ENCODE measurements at places on chromosomes 11 and 22. TPM values are rescaled to one million over a fixed set of nuclear protein-coding genes. Genes with fewer than 3 reads are reported as not detected.

Gene TRIM34
- total RNA-seq = 4.9 TPM

Gene USH1C
- total RNA-seq = 35.4 TPM

Gene C22orf42
- total RNA-seq = not detected

Gene PAX6
- 13.5 TPM for total RNA-seq

Gene RTN4R
- total RNA-seq = 1.6 TPM

Gene MAP6
- 0.05 TPM for total RNA-seq

Gene TMPRSS4
- not detected for total RNA-seq

DNA sequence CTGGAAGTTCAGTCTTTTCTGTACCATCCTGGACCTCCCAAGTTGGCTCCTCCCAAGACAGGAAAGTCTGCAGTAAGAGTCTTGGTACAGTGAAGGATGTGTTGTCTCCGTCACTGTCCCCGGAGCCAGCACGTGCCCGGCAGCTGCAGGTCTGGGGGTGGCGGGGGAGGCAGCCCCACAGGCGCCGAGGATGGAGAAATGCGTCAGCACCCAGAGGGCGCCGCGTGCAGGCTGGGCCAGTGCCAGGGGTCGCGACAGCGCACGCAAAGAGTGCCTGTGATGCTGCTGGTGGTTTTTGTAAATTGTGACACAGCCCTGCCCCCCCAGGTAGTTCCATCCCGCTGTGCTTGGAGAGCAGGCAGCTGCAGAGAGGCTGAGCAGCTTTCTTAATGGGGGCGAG, 1200.5 kb downstream of the BRD1 start:
- no peak for DNase-seq

DNA sequence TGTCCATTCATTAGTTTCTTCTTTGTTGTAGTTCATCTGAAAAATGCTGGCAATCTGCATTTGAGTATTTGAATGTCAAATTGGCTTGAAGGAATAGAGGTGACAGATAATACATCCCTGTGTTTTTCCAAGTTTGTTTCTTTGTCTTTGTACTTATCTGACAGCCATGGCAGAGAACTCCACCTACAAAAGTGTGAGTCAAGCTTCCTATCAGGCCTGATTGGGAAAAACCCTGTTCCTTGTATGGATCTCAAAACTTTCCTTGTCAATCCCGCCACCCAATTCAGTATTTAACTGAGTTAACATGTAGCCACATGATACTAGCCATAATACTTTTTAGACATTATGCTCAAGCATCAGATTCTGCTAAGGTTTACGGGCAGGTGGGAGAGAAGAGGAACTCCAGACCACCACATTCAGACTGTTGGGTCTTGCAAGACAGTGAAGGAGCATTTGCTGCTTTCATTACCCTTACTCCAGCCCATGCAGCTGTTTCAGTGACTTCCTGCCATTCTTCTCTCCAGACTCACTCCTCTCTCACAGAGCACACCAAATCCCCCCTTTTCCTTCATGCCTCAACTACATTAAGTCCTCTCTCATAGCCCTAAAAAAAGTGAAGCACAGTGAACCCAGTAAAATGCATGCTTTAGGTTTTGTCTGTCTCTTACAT, 65.9 kb downstream of the BLID start:
- DNase-seq = no peak

GRCh38 chr11:102346456-102346747, 612 bp upstream of the BIRC2 start:
- DNase-seq = no peak

- DNase-seq = no peak
These were observed 151.1 kb upstream of the NECTIN1 start for GRCh38 chr11:119880143-119880542.

DNA sequence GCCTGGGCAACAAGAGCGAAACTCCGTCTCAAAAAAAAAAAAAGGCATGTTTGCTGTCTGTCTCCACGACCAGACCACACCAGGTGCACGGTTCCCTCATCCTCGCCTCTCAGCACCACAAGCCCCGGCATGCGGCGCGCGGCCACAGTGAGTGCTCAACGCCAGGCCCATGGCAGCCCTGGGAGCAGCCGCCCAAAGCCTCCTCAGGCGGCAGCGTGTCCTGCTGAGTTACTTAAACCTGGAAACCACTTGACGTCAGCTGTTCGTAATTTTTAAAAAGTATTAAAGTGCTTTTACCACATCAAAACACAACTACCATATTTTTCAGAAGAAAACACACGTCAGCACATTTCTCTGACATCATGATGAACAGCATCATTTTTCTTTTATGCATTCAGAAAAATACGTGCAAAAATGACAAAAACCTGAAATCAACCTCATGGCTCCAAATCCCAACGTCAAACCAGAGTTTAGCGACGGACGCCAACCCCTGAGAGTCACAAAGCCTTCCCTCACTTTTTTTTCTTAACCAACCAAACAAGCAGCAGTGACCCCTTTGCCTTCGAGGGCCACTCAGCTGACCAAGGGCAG, 2.1 kb downstream of the DEAF1 start:
- no peak for DNase-seq

GRCh38 chr11:73391665-73392064, 15.5 kb downstream of the RELT start:
- DNase-seq = no peak

- no peak for DNase-seq
These were observed at the start of gene PTGDR2 for GRCh38 chr11:60855726-60856633. Gene PTGDR2 (minus strand): TSS chr11:60855950. CDS start chr11:60853722, 2,228 bp downstream.

DNA sequence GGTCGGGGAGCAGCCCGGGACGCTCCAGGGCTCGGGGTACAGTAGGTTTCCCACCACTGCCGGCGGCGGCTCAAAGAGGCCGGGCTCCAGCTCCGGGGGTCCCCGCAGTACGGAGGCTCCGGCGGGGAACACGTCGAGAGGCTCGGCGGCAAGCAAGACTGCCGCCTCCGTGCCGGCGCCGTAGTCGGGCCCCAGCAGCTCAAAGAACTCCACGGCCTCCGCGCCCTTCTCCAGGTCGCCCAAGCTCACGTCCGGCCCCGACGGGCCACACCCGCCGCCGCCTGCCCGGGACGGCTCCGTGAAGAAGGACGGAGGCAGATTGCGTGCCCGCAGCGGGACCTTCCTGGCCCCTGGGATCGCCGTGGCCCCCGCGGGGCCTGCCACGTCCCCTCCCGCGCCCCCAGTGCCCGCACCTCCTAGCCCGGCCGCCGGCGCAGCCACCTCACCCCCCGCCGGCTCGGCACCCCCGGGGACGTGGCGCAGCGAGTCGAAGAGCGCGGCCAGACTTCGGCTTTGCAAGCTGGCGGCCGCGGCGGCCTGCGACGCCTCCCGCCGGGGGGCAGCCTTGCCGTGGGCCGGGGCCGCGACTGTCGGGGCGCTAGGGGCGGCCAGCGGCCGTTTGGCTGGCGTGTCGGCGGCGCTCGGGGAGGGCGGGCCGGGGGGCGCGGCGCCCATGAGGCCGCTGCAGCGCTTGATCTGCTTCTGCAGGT, 775 bp downstream of the FAM181B start:
- no peak for DNase-seq

DNA sequence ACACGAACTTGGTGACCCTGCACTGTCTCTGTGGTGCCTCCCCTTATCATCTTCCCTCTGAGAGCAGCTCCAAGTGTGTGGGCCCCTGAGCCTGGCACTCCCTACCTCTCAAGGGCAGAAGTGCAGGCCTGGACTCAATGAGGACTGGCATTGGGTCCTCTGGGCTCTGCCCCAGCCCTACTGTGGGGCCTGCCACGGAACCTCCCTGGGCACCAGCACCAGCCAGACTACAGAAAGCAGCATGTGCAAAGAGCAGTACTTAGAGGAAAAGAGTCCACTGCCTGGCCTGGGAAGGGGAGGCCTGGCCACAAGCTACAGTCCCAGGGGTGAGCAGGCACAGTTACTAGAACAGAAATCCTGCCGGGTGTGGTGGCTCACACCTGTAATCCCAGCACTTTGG, 222.5 kb downstream of the DSCAML1 start:
- DNase-seq = no peak

DNA sequence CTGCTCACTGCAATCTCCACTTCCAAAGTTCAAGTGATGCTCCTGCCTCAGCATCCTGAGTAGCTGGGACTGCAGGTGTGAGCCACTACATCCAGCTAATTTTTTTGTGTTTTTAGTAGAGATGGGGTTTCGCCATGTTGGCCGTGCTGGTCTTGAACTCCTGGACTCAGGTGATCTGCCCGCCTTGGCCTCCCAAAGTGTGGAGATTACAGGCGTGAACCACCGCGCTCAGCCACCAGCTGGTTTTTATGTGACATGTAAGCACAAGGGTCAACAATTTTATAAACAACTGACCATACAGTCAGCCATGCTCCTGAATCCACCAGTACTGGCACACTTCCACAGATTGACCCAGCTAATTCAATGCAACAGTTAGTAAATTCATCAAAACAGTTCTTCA, 526.3 kb upstream of the LRRC4C start:
- DNase-seq = no peak

DNA sequence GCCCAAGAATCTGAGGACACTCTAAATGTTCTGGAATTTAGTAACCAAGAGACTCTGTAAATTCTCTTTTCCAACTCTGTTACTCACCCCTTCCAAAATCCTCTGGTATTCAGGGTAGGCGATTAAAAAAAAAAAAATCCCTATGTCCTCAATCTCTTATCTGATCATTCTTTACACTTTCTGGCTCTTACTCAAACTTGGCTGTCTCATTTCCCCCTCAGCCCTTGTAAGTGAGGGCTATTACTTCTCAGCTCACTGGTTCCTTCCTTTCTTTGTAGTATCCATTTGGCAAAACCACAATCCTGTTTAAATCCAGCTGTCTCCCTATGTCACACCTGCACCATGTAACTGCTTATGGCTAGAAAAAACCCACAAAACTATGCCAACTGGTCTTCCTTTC, 12.7 kb upstream of the MSANTD2 start:
- DNase-seq = no peak

DNA sequence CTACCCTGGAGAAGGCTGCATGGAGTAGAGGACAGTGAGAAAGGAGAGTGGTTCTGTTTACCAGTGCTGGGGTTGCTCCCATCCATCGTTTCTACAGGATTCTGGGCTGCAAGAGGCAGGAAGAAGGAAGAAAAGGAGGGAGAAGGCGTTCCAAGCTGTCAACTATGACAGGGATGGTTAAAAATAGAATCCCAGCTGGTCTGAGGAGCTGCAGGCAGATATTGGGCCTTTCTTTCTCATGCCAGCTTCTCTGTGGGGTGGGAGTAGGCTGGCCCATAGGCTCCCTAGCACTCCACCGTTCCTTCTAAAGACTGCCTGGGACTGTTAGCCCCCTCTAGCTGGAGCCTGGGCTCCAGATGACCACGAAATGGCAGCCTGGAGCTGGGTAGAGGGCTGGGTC, 13.6 kb downstream of the CCKBR start:
- no peak for DNase-seq

DNA sequence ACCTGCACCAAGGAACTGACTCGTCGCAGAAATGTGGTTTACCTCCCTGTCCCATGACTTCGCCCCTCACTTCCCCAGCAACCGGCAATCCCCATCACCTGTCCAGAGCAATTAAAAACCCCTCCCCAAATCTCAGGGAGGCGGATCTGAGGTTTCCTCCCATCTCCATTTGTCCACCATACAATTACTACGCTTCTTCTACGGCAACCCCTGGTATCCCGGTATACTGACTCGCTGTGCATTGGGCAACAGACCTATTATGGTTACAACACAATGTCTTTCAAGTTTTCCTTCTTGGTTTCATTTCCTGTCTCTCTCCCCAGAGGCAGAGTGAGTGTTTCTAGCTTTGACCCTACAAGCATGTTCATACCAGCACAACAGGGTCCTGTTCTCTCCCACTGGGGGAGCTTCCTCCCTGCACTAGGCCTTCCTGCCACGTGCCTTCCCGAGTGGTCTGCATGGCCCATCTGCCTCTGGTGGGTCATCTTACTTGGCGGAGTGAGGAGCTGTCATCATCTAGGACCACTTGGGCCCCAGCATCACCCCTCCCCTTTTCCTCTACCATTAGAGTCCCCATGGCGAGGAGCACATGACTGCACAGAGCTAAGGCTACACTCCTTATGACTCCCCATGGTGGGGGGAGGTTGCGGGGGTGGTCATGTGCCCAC, 30.3 kb upstream of the NAP1L4 start:
- DNase-seq = no peak

GRCh38 chr22:39534591-39535356, 2.2 kb upstream of the RPS19BP1 start:
- peak; percentile 41 for DNase-seq

- DNase-seq = no peak
These were observed 35.5 kb downstream of the UBASH3B start for GRCh38 chr11:122690801-122691548.

GRCh38 chr11:32870676-32871075, 21.9 kb upstream of the QSER1 start:
- no peak for DNase-seq

GRCh38 chr22:41369837-41370236, 11.9 kb upstream of the TEF start:
- no peak for DNase-seq

DNA sequence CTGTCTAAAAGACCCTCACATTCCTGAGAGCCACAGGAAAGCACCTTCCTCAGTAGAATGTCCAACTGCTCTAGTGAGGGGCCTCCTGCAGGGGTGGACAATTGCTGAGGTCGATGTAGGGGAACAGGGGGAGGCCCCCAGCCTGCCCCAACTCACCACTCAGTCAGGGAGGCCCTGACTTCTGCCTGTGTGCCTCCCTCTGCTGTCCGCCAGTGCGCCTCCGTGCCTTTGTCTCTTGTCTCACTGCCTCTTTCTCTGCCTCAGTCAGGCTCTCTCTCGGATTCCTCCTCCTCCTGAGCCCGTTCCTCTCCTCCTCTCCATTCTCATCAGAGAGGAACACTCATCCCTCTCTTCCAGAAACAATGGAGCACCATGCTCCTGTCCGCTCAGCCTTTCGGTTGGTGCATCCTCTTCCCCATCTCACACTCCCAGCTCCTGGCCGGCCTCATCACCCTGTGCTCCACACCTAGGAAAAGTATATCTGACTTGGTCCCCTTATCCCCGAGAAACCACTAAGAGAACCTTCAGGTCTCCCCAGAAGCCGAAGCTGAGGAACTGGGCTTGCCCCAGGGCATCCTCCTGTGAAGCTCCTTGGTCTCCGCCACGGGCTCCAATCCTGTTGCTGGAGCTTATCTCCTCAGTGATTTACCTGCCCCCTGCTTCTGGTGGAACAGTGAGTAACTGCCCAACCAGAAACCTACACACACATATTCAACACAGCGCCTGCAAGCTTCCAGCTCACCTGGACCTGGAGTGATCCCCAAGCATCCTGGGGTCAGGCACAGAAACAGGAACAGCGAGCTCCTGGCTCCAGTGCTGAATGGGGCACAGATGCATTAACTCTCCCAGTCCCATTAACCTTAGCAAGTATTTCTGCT, 2.3 kb downstream of the B3GAT1 start:
- DNase-seq = no peak

DNA sequence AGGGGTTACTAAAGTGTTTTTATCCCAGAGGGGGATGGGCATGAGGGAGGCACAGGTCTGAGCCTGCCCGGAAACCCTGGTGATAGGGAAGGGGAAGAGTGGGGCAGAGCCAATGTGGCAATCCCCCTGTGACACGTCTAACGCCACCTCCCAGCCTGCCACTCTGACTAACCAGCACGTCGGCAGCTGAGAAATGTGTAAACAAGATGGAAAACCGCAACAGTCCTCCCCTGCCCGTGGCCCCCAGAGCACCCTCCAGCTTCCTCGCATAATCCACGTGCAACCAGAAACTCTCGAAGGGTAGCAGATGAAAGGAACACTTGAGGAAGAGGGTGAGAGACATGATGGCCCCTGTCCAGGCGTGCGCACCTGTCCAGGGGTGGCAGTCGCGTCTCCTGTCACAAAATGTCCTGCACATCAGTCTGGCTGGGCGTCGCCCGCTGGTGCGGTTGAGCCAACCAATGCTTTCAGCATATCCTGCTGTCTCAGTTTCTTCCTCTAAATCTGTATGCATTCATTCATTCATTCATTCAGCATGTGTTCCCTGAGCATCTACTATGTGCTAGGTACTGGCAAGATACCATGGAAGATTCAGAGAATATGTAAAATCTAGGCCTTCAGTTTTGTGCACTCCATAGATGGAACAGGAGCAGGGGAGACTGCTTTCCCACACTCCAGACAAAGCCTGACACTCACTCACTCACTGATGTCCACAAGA, 4.5 kb downstream of the TMPRSS4 start:
- DNase-seq = no peak
